ENCODE measurements at places on chromosomes 2 and 18.
A peak's percentile ranks its signal among the peaks of the same experiment; 100 is the strongest.

DNA sequence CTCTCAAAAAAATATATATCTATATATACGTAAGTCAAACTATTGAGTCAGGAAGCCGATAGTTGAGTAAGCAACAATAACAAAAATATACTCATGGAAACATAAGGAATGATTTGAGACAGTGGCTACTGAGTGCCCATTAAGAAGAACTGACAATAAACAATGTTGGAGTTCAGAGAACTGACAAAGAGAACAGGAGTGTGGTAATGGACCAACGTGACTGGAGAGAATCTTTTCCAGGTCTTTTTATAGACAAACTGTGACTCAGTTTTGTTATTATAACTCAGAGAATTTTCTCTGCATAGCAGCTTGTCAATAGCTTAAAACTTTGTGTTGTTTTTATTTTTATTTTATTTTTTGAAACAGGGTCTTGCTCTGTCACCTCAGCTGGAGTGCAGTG lies 4.6 kb upstream of the GALM start:
- H3K27me3 ChIP-seq, result no peaks in the 10 kb centered on the region
- H3K4me1 ChIP-seq, result peaks cover 52% of the 10 kb centered on the region
- H3K4me3 ChIP-seq, result no peak overlapping the region
- peaks cover 5% of the 10 kb centered on the region for H3K36me3 ChIP-seq
- no peak overlapping the region for H3K27ac ChIP-seq

DNA sequence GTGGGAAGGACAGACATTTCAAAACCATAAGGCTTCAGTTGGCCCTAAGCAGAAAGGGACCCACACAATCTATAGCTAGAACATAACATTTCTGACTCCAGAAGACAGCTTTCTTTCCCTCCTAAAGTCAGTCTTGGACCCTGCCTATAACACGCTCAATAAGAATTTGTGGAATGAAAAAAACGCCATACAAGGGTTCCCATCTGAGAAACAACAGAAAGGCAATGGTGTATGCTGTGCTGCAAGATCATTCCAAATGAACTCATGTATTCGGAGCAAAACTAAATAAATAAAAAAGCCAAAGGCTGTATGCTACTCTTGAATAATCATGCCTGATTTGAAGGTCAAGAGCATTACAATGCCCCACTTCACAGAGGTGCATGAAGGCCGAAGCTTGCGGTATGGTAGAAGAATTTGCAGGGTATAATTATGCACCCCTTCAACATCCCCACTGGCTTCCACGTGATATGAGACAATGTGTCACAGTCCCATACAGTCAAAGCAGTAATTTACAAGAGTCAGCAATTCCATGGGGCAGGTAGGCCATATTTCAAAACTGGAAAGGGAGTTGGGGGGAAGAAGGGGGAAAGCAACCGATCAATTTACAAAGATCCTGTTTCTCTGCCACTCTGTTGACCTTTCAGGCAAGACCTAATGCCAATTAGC lies 61.4 kb upstream of the SLC14A2 start:
- H3K27me3 ChIP-seq, result peaks cover 3% of the 10 kb centered on the region
- H3K4me1 ChIP-seq, result no peaks in the 10 kb centered on the region
- no peak overlapping the region for H3K27ac ChIP-seq
- H3K36me3 ChIP-seq, result no peaks in the 10 kb centered on the region

- H3K36me3 ChIP-seq, result peaks cover 53% of the 10 kb centered on the region
- H3K27ac ChIP-seq, result peak overlapping the region; percentile 66
- DNase-seq, result peak; percentile 33
- peaks cover 47% of the 10 kb centered on the region for H3K4me1 ChIP-seq
Observed at GRCh38 chr2:238003234-238004031, 36.6 kb downstream of the UBE2F start.

DNA sequence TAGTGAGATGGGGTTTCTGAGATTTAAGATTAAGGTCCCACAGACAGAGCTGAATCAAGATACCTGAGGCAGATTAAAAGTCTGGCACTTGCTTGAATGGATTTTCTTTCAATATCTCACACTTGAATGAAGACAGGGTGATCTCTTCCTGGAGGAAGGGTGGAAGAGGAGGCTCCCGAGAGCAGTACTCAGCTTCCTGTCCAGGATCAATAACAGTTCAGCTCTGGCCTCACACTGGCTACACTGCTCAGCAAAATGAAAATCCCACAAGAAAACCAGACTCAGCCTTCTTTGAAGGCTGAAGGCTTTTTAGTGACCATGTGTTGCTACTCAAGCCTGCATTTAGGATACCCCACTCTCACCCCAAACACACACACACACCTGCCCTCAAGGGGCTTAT lies 11.1 kb downstream of the ARHGEF33 start:
- DNase-seq, result no peak
- peaks cover 9% of the 10 kb centered on the region for H3K27me3 ChIP-seq
- no peaks in the 10 kb centered on the region for H3K36me3 ChIP-seq

- H3K27ac ChIP-seq, result no peak overlapping the region
- DNase-seq, result no peak
- peaks cover 16% of the 10 kb centered on the region for H3K4me1 ChIP-seq
- peaks cover 9% of the 10 kb centered on the region for H3K36me3 ChIP-seq
- no peak overlapping the region for H3K4me3 ChIP-seq
Observed at GRCh38 chr2:65039640-65040039, 16.6 kb upstream of the CEP68 start.

Data from activated CD4-positive, alpha-beta T cell treated with anti-CD3 and anti-CD28 coated beads, Interleukin-2, amount 10 ng/mL, durations not matched to agents 7 days and 5 days (primary cell).